ENCODE measurements at places on chromosomes 16 and 17. TPM values are rescaled to one million over a fixed set of nuclear protein-coding genes. Genes with fewer than 3 reads are reported as not detected.
A peak's percentile ranks its signal among the peaks of the same experiment; 100 is the strongest.

KLHL36 gene
- 53.6 TPM for total RNA-seq

FOXO3B gene
- total RNA-seq: 0.89 TPM

NPIPA3 gene
- total RNA-seq: 0.23 TPM

WNT9B gene
- 0.14 TPM for total RNA-seq

PPM1E gene
- total RNA-seq: not detected

C1QL1 gene
- total RNA-seq: 0.17 TPM

TK1 gene
- 97.6 TPM for total RNA-seq

ELAC2 gene
- total RNA-seq: 54.1 TPM

NCBP3 gene
- 11.8 TPM for total RNA-seq

PMP22 gene
- total RNA-seq: 6.2 TPM

- DNase-seq: no peak
These were observed 4.8 kb downstream of the P2RX1 start for GRCh38 chr17:3911271-3912053.

DNA sequence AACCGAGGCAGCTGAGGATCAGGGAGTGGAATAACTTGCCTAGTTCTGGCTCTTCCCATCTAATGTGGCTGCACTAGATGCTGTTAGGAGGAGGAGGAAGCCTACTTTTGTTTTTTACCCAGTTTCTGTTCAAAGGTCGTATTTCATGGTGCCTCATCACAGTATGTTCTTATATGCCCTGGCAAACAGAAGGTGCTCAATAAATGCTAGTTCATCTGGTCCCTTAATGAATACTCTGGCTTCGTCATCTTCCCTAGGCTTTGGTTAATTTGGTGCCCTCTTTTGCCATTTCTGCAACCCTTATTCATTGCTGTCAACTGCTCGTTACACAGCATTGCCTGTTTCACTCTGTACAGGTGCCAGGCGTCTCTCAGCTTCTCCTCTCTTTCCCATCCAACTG lies 151.7 kb downstream of the WWOX start:
- no peak for DNase-seq

- DNase-seq: no peak
These were observed 16.6 kb downstream of the G6PC1 start for GRCh38 chr17:42917236-42917603.

GRCh38 chr16:21600031-21600773 lies 825 bp downstream of the METTL9 start:
- peak; percentile 52 for DNase-seq

GRCh38 chr16:15597822-15598647 lies 44.9 kb downstream of the MARF1 start:
- DNase-seq: no peak

- no peak for DNase-seq
These were observed 312.1 kb downstream of the SOX9 start for GRCh38 chr17:72432881-72433280.

DNA sequence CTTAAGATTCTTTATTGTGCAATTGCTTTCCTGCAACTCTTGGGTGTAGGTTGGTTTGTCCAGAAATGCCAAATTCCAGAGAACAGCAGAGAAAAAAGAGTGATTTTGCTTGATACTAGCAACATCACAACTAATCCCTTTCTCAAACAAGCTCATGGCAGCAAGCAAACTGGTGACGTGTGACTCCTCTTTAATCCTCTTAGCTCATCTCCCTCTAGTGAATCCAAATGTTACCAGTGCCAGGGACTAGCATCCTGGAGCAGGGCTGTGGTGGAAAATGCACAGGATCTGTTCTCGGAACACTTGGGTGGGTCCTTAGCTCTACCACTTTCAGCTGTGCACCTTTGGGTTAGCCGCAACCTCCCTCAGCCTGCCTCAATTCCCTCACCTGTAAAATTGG lies 204.0 kb upstream of the CCL2 start:
- no peak for DNase-seq

GRCh38 chr17:327296-327695 lies 25.3 kb downstream of the RPH3AL start:
- DNase-seq: no peak

- DNase-seq: no peak
These were observed 247.1 kb downstream of the UTP18 start for GRCh38 chr17:51507444-51507843.

- DNase-seq: no peak
These were observed at the start of gene MAZ for GRCh38 chr16:29806099-29806579. Gene MAZ (plus strand): TSS chr16:29806529. CDS start chr16:29806702, 173 bp downstream.

- DNase-seq: no peak
These were observed 673.8 kb downstream of the MAF start for GRCh38 chr16:78926723-78927210.

DNA sequence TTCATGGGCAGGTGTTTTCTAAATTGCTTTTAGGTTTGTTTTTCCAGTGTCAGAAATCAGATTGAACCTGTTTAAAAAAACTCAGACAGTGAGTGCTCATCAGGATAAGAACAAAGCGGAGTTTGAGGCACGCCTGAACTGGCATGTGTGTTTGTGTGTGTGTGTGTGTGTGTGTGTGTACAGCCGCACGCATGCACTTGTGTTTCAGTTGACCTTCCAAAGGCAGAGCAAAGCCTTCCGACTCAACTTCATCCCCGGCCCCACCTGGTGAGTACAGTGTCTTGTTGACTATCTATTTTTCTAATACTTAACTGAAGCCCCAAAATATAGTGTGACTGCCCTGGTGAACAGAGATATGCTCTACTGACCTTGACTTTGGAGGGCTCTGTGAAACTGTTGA lies 225.1 kb downstream of the IRX3 start:
- no peak for DNase-seq

DNA sequence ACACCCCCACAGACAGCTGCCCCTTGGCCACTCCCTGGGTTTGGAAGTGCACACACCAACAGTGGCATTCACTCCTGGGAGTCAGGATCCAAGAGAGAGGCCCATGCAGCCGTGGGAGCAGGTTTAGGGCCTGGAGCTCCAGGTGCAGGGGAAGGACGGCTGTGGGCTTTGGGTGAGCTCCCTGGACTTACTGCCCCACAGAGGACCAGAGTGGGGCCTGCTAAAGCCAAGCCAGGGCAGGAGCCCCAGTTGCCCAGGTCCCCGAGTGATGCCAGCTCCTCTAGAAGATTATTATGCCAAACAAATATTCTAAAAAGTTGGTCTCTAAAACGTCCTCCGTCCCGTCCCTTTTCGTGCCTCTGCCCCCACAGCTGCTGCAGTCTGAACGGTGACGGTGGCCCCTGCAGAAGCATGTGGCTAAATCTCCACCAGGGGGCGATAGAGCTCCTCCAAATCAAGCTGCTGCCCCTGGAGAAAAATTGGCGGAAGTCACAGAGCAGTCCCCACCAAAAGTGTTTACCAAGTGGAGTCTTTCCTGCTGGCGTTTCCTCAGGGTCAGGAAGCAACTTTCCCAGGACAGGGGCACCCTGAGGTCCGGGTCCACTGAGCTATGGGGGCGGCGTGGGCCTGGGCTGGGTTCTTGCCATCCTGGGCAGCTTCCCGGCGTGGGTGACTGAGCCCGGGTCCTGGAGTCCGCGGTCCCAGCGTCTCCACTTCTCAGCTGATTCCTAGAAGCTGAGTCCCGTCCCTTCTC lies 4.2 kb downstream of the ARMC7 start:
- peak; percentile 92 for DNase-seq

GRCh38 chr16:29650771-29651170 lies 12.3 kb upstream of the SPN start:
- no peak for DNase-seq

DNA sequence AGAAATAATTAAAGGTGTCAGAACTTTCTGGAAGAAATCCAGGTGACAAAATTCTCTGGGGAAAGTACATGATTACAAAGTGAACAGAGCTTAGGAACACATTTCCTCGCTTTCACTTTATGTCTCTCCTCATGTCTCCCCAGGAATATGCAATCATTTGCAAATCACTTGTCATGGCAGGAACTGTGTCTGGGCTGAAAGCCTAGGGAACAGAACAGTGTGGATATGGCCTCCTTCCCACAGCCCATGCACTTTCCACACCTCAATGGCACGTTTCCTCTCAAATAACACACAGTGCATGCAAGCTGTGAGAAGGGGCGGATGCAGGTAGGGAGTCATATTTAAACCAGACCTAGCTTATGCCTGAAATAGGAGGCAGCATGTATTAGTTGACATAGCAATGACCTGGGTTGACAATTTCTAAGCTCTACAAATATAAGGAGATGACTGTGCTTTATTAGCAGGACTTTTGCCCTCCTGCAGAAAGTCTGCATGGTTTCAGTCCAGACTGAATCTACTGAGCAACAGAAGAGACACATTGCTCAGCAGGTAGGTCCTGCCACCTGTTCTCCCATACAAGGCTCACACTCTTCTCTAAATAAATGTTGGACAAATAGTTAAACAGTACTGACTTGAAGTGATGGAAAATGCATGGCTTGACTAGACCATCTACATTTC lies 236.0 kb upstream of the ELAC2 start:
- no peak for DNase-seq

DNA sequence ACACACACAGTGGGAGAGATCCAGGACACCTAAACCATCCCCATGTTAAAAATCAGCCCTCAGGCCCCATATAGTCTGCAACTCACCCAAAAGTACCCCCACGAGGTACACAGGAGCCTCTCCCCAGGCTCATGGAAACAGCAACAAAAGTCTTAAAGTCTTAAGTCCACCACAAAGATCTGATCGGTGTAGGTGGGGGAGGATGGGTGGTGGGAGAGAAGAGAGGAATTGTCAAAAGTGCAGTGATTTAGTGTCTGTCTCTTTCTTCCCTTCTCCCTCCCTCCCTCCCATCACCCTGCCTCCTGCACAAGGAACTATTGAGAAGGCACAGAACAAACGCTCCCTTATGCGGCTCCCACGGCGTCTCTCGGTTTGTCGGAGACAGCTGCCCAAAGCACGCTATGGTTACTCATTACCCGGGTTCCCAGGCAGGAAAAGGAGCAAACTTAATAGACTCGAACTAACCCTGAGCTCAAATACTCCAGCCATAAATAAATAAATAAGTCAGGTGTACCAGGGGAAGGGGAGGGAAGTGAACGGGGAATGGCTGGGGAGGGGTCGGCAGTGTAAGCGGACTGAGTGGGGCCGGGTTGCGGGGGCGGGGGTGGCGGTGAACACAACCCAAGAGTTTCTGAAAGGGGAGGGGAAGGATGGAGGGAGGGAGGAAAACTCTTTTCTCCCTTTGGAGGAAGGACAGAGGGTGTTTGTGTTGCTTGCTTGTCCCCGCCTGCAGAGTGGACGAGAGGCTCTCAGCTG lies 477.4 kb downstream of the SLC39A11 start:
- no peak for DNase-seq

DNA sequence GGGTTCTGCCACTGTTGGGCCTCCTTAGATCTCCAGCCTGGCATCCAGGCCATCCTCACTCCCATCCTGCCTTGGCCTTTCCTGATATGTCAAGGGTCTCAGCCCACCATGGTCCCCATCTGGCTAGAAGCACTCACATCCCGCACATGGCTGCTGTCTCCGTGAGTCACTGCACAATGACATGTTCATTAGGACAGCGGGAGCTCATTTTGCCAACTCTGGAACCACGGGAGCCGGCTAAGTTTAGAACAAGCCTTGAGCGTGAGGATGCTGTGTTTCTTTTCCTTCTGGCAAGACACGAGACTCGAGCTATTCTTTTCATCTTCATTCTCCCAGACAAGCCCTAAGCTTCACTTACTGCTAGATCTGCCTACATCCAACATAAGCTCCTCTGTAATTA lies 65.7 kb upstream of the KSR1 start:
- no peak for DNase-seq

- no peak for DNase-seq
These were observed 260.0 kb downstream of the PHKB start for GRCh38 chr16:47721006-47721637.

DNA sequence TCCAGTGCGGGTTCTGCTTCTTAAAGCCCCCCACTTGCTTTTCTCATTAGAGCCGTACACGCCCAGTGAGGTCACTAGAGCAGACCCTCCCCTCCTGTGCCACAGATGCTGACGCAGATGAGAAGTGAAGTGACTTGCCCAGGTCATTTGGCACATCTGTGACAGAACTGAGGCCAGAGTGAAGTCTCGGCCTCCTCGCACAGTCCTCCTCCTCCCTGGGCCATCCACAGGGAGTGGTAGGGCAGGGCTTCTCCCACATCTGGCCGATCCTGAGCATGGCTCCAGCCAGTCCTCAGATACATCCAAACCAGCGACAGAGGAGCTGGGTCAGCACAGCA lies 15.3 kb upstream of the TBX2 start:
- DNase-seq: no peak

GRCh38 chr16:88734361-88734728 lies 28.0 kb downstream of the CTU2 start:
- DNase-seq: no peak

DNA sequence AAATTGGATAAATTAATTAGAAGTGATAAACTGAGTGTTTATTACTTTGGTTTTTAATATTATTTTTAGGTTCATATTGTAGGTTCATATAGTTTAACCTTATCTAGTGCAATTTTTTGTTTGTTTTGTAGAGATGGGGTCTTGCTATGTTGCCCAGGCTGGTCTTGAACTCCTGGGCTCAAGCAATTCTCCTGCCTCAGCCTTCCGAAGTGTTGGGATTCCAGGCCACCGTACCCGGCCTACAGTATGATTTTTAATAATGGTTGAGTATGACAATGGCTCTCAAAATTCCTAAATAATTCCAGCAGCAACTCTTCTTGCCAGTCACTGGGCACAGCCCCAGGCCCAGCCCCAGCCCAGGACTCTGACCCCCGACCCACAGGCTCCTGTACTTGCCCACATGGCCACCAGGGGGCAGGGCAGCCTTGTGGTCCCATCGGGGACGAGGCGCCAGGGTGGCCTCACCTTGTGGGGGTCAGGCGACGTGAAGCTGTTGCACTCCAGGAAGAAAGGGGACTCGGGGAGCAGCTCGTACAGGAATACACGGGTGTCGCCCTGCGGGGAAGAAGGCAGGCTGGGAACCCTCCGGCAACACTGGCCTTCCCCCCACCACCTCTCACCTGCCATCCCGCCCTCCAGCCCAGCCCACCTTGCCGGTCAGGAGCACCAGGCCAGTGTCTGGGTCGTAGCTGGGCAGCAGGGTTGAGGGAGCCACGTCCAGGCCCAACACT lies 7.9 kb upstream of the PAM16 start:
- DNase-seq: peak; percentile 80

- DNase-seq: no peak
These were observed 54.5 kb downstream of the NACA2 start for GRCh38 chr17:61536422-61536955.

DNA sequence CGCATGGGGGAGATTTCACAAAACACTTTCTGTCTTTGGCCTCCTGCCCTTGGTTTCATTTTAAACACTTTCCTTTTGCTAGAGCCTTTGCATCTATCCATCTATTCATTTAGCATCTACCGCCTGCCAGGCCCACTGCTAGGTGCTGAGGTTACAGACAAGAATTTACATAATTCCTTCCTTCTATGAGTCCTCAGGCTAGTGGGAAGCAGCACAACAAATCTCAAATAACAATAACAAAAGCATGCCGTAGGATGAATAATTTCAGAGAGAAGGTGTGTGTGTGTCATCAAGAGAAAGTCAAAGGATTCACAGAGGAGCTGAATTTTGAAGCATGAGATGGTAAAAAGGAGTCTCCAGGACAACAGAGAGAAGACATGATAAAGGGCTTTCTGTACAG lies 6.1 kb upstream of the SLC46A1 start:
- DNase-seq: no peak

DNA sequence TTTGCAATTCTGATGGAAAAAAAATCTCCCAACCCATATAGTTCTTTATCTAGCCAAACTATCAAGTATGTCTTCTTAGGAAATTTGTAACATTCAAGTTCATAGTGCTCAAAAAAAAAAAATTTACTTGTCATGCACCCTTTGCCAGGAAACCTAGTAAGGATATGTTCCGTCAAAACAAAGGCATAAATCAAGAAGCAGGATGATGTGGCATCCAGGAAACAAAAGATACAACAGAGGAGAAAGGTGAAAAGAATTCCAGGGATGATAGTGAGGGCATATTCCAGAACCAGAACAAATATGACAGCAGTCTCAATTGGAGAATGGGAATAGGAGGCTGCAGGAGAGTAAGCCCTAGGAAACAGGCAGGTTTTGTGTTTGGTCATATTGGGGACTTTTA lies 104.6 kb downstream of the SPAG9 start:
- no peak for DNase-seq

Data from liver (tissue), 10 donors.